ENCODE measurements at places on chromosomes 2 and 18.

GRCh38 chr2:10141736-10142639, 19.4 kb downstream of the RRM2 start:
- no peak for DNase-seq

DNA sequence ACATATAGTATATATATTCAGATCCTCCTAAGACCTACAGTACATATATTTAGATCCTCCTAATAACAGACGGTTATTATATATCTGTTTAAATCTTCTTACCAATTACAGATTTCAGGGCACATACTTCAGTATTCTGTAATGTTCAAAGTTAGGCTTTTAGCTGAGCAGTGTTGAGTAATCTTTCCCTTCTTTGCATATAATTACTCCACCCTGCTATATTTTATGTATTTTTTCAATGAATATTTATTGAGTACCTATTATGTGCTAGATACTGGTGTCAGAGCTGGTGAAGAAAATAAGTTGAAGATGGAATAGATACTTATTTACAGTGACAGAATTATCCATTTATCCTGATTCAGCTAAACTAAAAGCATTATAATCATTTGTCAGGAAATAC, 84.9 kb downstream of the NEB start:
- no peak for DNase-seq

GRCh38 chr2:42809819-42810120, 17.4 kb upstream of the HAAO start:
- peak; percentile 36 for DNase-seq

- no peak for DNase-seq
Measured at GRCh38 chr2:59034837-59035236, 793.7 kb upstream of the FANCL start.

- no peak for DNase-seq
Measured at GRCh38 chr2:165648801-165649200, 145.2 kb downstream of the GALNT3 start.

GRCh38 chr18:11251229-11251890, 102.0 kb upstream of the PIEZO2 start:
- DNase-seq, result no peak

DNA sequence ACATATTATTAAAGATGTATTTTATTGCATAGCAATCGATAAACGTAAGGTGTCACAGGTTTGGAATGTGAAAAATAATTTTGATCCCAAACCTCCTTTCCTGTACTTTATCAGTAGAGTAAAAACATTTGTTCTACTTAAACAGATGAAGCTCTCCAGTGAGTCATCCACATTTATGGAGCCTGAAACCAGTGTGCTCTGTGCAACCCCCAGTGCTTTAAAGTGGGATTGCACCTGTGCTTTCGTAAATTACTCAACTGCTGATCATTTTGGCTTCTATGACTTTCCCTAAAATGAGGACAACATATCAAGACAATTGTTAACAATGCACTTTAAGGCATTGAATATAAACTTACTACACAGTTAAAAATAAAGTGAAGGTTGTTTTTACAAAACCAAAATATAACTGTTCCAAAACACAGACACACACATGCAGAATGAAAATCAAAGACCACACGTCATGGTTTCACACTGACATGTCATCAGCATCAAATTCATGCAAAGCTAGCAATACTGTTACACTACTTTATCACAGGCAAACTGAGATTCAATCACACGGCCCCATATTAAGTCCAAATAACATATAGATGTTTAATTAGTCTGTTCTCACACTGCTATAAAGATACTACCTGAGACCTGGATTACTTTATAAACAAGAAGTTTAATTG, 9.7 kb downstream of the TMEM18 start:
- DNase-seq, result no peak

GRCh38 chr2:120771111-120771780, 35.6 kb downstream of the GLI2 start:
- DNase-seq, result no peak

DNA sequence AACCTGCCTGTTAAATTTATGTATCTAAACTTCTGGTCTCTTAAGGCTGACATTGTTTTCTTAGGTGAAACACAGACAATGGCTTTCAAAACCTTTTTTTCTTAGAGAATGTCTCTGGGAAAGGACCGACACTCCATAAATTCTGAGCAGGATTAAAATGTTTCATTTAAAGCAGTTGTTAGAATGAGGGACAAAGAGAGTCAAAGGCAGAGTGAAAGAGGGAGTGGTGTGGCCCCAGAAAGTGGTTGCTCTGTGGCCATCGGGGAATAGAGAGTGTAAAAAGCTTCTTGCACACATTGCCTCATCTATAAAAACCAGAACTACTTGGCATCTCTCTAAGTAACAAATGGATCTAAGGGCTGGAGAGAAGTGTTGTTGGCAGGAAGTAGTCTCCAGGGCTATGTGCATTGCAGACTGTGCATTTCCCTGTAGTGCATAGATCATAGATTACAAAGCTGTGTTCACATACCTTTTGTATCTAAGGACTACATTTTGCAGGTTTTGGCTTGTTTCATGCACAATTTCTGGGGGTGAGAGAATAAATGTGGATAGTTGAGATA, 3.6 kb downstream of the RPRM start:
- DNase-seq, result no peak

GRCh38 chr2:3433776-3434400, 54.4 kb downstream of the TRAPPC12 start:
- no peak for DNase-seq

DNA sequence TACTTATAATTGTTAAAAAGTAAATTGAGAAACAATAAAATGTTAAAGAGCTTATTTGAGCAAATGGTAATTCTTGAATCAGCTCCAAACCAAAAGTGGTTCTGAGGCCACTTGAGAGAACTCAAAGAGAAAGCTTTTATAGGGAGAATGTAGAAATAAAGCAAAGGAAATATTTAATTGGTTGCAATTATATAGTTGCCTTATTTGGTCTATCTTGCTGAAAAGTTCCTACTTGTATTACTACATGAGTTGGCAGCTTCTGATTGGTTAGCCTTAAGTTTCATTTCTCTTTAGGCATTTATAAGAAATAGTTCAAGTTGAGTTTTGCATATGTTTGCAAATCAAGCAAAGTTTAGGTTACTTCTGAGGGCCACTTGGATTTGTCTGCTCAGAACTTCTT, 38.1 kb downstream of the SCN2A start:
- DNase-seq, result no peak

GRCh38 chr2:116088236-116088635, 1645.8 kb downstream of the DPP10 start:
- DNase-seq, result no peak

GRCh38 chr18:61896757-61897156, 4.0 kb upstream of the RNF152 start:
- DNase-seq, result no peak

DNA sequence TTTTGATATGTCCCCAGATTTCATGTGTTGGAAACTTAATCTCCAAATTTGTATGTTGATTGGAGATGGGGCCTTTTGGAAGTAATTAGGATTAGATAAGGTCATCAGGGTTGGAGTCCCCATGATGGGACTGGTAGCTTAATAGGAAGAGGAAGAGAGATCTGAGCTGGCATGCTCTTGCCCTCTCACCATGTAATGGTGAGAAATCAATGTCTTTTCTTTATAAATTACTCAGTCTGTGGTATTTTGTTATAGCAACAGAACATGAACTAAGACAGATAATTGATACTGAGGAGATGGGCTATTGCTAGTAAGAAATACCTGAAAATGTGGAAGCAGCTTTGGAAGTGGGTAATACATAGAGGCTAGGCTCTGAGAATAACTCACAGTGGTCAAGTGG, 48.0 kb downstream of the CDC42EP3 start:
- DNase-seq, result no peak

DNA sequence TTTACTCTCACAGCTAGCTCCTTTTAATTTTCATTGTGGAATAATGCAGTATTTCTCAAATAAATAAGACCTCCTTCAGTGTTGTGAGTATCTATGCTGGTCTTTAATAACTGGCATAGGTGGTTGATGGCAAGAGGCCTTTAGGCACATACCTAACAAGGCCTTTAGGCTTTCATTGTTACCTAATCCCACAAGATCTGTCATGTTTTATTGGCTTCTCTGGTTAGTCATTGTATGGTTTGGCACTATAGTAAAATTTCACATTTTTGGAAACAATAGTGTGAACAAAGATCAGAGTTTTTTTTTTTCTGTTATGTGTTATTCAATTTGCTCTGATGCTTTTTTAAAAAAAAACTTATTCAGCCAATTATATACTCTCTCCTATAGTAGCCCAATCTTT, 89.8 kb upstream of the NEUROD1 start:
- no peak for DNase-seq

GRCh38 chr18:42446195-42446594, 491.2 kb downstream of the PIK3C3 start:
- DNase-seq, result no peak

GRCh38 chr2:142872882-142873724, 4.4 kb upstream of the KYNU start:
- DNase-seq, result no peak

DNA sequence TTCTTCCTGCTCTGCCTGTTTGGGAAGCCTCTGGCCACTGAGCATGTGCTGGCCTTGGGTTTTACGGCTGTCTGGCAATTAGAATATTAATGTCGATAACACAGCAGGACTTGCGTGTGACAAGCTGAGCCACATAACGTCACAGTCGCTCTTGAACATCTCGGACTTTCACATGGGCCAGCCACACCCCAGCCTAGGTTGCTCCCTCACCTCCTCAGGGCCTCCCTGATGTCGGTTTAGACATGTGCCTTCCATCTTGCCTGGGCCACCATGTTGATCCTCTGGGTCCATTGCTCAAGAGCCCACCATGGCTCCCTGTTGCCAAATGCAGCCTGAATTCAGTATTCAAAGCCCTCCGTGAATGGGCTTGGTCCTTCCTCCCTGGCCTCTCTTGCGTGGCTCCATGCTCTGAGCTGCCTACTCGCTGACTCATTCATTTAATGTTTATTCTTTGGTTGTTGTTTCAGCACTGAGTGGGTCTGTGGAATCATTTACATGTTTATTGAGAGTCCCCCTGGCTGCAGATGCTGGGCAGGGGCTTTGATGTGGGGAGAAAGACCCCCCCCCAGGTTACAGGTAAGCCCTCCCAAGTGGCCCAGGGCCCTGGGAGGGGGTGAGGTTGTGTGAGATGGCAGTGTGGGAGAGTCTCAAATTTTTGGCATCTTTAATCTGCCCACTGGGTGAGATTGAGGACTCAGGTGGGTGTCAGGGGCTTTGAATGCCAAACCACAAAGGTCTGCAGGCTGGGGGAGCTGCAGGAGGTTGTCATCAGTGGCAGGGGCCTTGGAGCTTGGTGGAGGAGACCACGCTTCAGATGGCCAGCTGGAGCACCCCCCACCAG, 62.0 kb downstream of the ODC1 start:
- DNase-seq, result no peak

GRCh38 chr2:28074137-28074536, 183.6 kb downstream of the BABAM2 start:
- DNase-seq, result no peak

- DNase-seq, result no peak
Measured at GRCh38 chr2:16635791-16636699, 29.6 kb downstream of the CYRIA start.
